ENCODE measurements at places on chromosomes 6 and 20.

- peak; percentile 30 for DNase-seq
These were observed 27.3 kb downstream of the GSTA3 start for GRCh38 chr6:52881996-52882841.

DNA sequence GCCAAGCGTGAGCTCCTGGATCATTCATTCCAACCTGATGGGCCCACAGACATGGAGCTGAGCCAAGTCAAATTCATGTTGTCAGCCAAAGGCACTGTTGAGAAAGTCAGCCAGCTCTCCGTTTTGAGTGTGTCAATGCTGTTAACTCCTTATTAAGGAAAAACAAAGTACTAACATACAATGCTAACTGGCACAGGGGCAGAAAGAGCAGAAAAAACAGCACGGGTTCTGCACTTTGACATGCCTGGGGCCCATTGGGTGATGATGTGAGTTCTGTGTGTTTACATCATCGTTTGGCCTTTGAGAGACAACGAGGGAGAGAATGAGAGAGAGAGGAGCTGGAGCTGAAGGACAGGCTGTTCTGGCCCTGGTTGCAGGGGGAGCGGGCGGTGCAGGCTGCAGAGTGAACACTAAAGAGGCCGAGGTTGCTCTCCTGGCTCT, 85.9 kb downstream of the SMOC2 start:
- no peak for DNase-seq

DNA sequence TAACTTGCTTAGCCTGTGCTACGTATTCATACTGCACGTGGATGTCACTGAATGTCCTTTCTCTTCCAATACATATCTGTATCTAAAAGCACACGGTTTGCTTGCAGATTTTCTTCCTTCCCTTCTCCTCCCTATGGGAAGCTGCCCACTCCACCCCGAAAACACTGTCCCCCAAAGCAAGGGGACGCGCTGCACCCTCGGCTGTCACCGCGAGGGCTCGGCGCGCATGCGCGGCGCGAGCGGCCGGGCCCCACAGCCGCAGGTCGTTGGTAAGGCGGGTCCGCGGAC, 659 bp downstream of the TMX4 start:
- DNase-seq = peak; percentile 52

DNA sequence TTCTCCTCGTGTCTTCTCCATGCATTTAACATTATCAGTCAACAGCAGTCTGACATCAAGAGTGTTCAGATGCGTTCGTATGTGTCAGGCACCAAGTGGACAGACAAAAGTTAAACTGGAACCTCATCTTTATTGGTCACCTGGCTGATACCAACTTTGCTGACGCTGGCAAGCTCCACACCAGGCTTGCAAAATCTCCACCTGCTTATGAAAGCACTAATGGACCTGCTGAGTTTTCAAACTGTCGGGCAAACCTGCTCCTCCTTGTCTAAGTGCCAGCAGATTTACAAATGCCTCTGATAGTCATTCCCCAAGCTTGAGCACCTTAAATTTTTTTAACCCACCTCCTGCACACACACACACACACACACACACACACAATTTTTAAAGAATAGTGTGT, 27.9 kb upstream of the DSP start:
- DNase-seq = no peak

GRCh38 chr6:21881969-21882465, 288.5 kb downstream of the SOX4 start:
- DNase-seq = no peak

- DNase-seq = no peak
These were observed 16.7 kb downstream of the ZNF292 start for GRCh38 chr6:87171938-87172633.

GRCh38 chr6:71490876-71491275, 202.3 kb downstream of the OGFRL1 start:
- DNase-seq = no peak

DNA sequence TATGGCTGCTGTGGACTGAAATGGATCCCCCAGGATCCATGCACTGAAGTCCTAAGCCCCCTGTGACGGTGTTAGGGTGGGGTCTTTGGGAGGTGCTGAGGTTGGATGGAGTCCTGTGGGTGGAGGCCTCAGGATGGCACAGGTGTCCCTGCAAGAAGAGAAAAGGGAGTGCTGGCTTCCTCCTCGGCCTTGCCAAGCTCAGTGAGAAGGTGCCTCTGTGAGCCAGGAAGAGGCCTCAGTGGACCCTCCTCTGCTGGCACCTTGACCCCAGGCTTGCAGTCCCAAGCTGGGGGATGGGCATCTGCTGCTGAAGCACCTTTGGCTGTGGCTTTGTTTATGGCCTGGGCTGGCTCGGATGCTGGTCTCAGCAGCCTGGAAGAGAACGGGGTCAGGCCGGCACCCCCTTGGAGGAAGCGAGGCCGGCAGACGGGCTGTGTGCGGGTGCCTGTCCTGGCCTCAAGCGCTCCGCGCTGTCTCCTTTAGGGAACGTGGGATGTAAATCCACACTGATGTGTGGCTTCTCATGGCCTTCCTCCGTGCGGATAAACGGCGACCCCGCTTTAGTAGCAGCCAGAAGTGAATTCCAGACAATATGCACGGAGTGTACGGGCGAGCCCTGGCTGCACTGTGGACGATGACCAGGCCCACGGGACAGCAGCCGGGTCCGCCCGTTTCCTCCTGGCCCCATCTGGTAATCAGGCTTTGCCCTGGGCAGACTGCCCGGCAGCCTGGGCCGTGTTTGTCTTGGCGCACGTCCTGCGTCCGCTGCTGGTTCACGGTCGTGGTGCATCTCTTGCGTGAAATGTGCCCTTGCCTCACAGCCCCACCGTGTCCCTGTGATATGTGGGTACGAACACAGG, 182.6 kb downstream of the ERMARD start:
- DNase-seq = no peak

- no peak for DNase-seq
These were observed 37.6 kb downstream of the HMGN3 start for GRCh38 chr6:79196912-79197311.

DNA sequence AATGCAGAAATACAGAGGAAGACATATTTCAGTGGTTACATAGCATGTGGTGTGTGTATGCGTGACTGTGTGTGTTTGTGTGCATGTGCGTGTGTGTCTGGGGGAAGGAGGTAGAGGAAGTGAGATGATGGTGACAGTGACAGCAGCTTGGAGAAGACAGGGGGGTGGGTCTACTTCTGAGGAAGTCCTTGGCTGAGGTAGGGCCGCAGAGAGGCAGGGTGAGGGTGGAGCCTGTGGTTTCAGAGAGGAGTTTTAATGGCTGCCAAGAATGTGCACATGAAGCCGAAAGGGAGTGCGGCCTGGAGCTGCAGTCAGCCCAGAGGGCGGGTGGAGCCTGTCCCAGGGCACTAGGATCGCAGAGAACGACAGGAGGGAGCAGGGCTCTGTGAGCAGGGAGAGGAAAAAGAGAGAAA, 22.7 kb upstream of the RNF24 start:
- no peak for DNase-seq

Measured in HS-5 (cell line).